ENCODE measurements at places on chromosomes 13 and 19.

GRCh38 chr13:79044415-79044814, 361.6 kb downstream of the RBM26 start:
- no peak for DNase-seq

GRCh38 chr13:52851137-52851962, 2.9 kb upstream of the PCDH8 start:
- DNase-seq: peak; percentile 6

DNA sequence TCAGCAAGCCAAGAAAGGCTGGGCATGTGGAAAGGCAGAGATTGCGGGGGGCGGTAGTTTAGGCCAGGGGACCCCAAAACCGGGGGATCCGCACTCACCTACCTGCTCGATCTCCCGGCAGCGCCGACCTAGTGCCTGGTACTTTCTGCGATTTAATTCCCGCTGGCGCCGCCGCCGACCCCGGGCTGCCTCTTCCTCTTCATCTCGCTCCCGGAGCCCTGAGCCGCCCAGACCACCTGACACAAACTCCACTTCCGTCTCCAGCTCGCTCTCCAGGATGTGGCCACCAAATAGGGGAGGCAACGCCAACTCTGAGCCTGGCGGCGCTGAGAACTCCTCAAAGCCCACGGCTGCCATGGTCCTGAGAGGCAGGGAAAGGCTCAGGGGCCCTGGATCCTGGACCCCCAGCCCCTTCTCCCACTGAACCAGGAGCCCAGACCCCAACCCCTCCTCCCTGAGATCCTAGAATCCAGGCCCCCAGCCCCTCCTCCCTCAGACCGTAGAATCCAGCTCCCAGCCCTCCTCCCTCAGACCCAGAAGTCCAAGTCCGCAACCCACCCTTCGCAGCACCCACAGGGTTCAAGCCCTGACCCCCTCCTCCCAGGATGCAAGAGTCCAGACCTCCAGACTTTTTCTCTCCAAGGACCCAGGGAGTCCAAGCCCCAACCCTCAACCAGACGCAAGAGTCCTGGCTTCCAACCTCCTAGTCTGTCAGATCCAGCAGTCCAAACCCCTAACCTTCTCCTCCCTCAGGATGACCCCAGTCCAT, 933 bp downstream of the TFPT start:
- peak; percentile 20 for DNase-seq

- no peak for DNase-seq
Measured at GRCh38 chr19:28554321-28555091, 658.4 kb downstream of the UQCRFS1 start.

- peak; percentile 50 for DNase-seq
Measured at GRCh38 chr19:2775556-2776430, 7.3 kb downstream of the SGTA start.

DNA sequence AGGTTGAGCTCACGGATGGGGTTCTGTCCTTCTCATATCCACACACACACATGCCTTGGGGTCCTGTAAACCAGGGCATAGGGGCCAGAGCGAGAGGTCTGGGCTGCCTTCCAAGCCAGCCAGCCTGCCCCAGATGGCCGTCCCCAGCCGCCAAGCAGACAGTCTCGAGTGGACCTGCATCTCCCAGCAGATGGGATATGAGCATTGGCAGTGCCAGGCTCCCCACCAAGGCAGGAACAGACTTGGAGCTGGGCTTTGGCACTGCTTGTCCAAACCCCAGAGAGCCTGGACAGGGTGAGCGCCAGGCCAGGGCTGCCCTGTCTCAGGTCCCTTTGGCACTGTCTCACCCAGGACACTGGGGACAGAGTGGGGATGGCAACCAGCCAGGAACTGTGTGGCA, 130.4 kb downstream of the DPF1 start:
- no peak for DNase-seq

DNA sequence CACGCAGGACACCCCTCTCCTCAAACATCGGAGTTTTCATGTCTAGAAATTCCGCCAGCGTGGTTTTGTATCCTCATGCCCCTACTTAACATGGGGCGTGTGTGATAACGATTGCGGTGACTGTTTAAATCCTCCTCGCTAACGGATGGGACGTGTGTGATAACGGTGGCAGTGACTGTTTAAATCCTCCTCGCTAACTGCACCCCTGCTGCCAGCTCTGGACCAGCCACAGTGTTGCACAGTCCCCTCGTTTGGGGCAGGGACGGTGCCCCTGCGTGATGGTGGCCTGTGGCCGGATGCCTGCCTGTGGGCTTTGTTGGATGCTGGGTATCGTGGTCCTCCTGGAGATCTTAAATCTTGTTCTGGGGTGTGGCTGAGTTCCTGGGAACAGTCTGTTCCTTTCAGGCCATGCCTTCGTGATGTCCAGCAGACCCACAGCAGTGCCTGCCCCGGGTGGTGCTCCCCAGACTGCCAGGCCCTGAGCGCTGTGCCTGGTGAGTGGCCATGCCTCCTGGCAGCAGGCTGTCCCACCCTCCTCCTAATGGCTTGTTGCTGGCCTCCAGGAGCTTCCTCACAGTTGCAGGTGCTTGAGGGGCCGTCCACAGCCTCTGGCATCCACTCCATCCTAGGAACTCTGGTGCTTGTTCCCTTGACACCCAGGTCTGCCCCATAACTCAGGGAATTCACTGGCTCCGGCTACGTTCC, 122.5 kb upstream of the MCF2L start:
- DNase-seq: no peak

DNA sequence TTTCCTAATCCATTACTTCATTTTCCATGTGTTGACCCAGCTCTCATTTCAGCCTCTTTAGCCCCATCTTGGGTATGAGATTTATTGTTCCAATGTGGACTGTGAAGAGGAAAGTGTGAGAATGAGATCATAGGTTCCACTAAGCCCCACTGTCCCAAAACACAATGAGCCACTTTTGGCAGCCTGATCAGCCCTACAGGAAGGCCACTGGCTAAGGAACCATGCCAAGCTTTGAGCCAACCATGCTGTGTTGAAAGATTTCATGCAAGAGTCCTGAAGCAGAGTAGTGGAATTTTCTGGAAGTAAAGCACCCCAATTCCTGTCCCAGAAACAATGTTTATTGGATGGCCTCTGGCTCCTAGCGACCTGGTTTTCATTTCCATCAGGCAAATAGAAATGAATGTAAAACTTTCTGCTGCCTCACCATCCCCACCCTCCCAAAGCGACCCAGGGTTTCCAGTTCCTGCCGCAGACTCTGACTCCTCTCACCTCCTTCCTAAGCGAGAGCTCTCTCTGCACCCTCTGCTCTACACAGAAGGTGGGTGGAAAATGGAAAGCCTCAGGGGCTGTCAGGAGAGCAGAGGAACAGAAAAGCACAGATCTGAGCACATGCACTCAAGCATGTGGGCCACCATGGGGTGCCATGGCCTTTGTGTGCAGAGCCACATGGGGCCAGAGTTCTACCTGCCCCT, 73.1 kb downstream of the KCTD12 start:
- no peak for DNase-seq

DNA sequence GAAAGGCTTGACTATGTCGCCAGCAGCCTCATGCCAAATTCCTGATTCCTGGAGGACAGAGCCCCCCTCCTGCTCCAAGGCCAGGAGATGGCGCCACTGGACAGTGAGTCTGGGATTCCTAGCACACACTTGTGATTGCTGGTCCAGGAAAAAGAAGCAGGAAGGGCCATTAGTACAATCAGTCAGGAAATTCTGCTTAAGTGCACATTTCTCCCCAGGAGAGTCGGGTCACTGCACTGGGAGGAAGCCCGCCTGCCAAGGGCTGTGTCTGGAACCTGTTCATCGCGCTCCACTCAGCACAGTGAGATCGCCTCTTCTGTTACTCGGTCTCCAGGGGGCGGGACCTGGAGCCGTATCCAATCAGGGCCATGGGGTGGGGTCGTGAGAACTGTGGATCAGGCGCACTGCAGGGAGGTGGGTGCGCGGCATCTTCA, 65.1 kb downstream of the ZNF823 start:
- peak; percentile 56 for DNase-seq

GRCh38 chr13:40438022-40438680, 228.3 kb downstream of the FOXO1 start:
- no peak for DNase-seq

DNA sequence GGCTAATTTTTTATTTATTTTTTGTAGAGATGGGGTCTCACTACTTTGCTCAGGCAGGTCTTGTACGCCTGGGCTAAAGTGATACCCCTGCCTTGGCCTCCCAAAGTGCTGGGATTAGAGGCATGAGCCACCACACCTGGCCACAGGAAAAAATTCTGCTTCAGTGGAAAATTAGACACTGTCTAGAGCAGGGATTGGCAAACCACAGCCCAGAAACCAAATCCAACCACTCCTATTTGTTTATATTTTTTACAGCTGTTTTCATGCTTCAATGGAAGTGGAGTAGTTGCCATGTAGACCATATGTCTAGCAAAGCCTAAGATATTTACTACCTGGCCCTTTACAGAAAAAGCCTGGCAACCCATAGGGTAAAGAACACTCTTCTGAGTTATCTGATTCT, 123.7 kb upstream of the MRI1 start:
- DNase-seq: no peak

DNA sequence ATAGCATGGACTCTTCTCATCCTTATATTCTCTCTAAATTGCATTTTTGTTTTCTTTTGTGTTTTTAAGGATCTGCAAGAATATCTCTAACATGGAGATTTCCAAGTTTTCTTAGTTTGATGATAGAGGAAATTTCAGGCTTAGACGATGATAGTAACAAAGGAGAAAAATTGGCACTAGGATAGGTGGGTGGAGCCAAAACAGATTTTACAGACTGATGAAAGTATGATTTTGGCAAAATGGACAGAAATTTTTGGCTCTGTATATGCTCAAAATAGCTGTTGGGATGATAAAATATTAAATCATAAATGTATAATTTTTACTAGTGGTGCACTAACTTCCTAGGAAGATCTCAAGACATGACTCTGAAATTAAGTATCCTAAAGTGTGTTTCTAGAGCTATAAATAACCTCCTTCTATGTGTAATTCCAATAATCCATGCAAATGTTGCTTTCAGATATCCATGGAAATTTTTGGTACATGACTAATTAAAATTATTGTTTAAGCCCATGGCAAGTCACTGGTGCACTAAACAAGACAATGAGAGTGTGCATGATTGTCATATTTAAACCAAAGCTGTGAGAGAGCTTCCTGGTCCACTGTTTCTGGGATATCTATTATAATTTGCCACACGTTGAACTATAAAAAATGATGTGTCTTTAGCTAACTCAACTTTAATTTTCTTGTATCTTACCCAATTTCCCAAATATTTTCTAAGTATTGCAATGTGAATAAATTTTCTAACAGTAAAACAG, 55.8 kb upstream of the NBEA start:
- no peak for DNase-seq

- no peak for DNase-seq
Measured at GRCh38 chr13:59442944-59443486, 720.7 kb downstream of the DIAPH3 start.

DNA sequence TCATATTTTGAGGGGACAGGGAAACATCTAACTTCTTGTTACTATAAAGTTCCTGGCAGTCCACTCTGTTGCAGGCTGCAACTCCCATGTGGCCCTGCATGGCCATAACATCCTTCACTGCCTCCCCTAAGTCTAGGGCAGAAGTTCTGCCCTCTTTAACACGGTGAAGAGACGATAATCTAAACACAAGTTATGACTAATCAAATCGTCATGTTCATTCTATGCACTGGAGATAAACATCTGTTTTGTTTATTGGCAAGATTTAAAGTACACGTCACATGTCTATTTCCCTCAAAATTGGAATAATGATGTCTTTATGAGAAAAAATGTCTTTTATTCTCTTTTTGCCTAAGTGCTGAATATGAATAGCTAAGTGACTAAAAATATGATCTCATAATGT, 1629.4 kb downstream of the PCDH9 start:
- no peak for DNase-seq

GRCh38 chr13:98252931-98253470, 75.9 kb upstream of the RNF113B start:
- DNase-seq: peak; percentile 78

DNA sequence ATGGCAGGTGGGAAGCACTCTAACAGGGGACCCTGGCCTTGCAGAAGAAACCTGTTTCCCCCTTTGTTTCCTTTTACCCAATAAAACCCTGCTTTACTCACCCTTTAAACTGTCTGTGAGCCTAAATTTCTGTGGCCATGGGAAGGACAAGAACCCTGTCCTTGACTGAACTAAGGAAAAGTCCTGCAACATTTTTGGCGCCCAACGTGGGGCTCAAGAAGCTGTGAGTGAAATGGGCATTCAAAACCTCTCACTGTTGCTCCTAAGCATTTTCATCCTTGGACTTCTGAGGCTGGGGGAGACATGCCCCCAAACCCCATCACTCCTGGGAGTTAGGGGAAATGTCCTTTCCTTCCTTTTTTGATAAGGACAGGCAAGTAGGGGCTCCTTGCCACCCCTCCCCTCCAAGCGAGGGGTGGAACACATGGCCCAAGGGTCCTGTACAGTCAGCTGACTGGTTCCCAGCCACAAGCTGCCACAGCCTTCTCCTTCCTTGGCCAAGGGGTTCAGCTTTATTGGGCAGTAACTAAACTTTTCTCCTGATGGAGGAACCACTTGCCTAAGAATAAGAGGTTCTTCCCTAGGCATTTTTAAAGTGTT, 381.6 kb downstream of the KLF5 start:
- peak; percentile 19 for DNase-seq

- DNase-seq: no peak
Measured at GRCh38 chr13:30332456-30333143, 25.2 kb upstream of the KATNAL1 start.

DNA sequence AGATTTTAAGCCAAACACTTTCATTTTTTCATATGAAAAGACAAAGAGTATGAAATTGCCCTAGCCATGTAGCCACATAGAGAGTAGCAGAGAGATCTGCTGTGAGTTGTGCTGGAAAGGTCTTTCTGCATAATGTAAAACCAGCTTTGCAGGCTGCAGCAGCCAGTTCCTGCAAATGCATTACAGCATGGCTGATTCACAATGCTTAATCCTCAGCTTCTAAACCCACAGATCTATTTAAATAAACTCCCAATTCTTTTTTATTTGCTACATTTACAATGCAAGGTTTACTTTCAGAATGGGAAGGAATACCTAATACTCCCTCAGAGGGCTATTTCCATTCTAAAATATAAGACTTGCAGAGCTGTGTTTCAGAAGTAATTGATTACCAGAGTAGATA, 185.6 kb upstream of the STARD13 start:
- no peak for DNase-seq

- DNase-seq: no peak
Measured at GRCh38 chr13:39577203-39577602, 25.8 kb downstream of the LHFPL6 start.

DNA sequence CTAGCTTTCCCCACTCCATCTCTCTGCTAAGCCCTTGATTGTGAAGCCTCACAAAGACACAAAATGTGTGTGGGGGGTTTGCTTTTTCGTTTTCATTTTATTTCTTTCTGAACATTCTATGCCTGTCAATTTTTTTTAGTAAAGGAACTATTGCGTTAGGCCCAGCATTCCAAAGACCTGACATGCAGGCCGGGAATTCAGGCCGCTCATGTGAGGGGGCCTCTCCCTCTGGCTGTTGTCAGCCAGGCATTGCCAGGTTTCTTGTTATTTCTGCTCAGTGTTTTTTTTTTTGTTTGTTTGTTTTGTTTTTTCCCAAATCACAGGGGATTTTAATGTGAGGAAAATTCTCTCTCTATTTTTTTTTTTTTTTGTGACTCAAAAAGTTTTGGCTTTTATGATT, 10.3 kb upstream of the MEDAG start:
- DNase-seq: peak; percentile 87

All from astrocyte of the spinal cord (primary cell).